Astrocyte of the spinal cord (primary cell): ENCODE measurements at places on chromosomes 7 and 10.
A peak's percentile ranks its signal among the peaks of the same experiment; 100 is the strongest.

- no peak for DNase-seq
Observed at GRCh38 chr10:15075421-15075820, 13.2 kb downstream of the ACBD7 start.

DNA sequence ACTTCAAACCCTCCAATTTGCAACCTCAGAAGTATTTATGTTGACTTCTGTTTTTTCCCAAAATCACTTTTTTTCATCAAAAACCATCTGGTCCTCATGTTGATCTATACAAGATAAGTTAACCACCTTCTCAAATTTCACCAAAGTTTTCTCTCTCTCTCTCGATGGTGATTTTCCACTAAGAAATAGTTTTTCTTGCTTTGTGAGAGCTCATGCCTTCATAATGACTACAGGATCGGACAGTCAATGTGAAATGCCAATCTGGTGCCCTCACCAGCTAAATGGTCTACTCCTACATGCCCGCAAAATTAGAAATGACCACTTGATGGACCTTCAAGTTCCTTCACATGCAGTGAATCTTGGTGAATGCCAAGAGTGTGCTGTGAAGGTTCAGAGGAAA is 40.4 kb downstream of the CNNM1 start:
- peak; percentile 25 for DNase-seq

GRCh38 chr10:28661035-28661434 is 16.3 kb upstream of the BAMBI start:
- peak; percentile 76 for DNase-seq

- no peak for DNase-seq
Observed at GRCh38 chr10:13628661-13629060, 41.9 kb downstream of the PRPF18 start.

DNA sequence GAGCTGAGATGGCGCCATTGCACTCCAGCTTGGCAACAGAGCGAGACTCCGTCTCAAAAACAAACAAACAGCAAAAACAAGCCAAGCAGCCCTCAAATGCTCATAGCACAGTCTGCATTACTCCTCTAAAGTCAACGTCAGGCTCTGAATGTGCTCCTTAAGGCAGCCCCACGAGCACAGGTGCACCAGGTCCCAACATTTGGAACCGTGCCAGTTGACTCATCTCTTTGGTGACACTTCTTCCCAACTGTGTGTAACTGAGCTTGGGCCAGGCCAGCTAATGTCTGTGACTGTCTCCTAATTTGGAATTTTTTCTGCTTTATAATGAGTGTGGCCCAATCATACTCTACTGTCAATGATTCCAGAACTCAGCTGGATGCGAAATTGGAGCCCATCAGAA is 66.3 kb upstream of the EFCAB10 start:
- no peak for DNase-seq

GRCh38 chr7:63900394-63901203 is 98.0 kb upstream of the ZNF722 start:
- DNase-seq: no peak

DNA sequence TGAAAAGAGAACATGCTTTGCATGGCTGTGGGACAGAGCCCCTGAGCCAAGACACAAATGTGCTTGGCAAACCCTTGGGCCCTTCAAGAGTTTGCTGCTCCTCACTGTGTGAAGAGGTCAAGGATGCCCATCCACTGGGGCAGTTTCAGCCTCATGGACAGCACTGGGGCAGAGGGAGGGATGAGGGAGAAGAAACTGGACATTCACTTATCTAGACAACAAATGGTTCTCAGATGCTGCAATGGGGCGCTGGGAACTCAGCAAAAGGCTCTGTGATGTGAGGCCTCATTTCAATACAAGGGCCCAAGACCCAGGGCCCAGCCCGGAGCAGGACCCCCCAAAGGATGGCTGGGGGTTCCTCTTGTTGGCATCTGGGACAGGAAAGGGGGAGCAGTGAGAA is 49.1 kb downstream of the EBF3 start:
- DNase-seq: no peak

DNA sequence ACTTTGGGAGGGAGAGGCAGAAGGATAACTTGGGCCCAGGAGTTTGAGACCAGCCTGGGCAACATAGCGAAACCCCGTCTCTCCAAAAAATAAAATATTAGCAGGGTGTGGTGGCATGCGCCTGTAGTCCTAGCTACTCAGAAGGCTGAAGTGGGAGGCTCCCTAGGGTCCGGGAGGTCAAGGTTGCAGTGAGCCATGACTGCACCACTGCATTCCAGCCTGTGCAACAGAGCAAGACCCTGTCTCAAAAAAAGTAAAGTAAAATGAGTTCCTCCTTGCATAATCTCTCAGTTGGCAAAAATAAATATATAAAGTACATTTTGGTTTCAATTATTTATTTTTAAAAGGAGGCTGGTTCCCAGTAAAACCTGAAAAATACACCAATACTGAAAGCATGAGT is 11.8 kb downstream of the NANOS1 start:
- DNase-seq: no peak
